Activated CD4-positive, alpha-beta T cell treated with anti-CD3 and anti-CD28 coated beads, Interleukin-2, amount 10 ng/mL, durations not matched to agents 7 days and 5 days (primary cell): ENCODE measurements at places on chromosomes 13 and 19. TPM values are rescaled to one million over a fixed set of nuclear protein-coding genes. Genes with fewer than 3 reads are reported as not detected.

SLAIN1 gene
- 31.5 TPM for total RNA-seq

GRCh38 chr13:44989941-44990340 lies 603 bp downstream of the GPALPP1 start:
- H3K4me1 ChIP-seq: peaks cover 48% of the 10 kb centered on the region
- peak overlapping the region; percentile 99 for H3K27ac ChIP-seq
- H3K27me3 ChIP-seq: no peaks in the 10 kb centered on the region

- DNase-seq: no peak
- H3K36me3 ChIP-seq: no peaks in the 10 kb centered on the region
- no peak overlapping the region for H3K27ac ChIP-seq
- no peaks in the 10 kb centered on the region for H3K27me3 ChIP-seq
- no peak overlapping the region for H3K4me3 ChIP-seq
- H3K4me1 ChIP-seq: no peaks in the 10 kb centered on the region
Observed at GRCh38 chr13:62627226-62627625, 1211.6 kb upstream of the PCDH20 start.

DNA sequence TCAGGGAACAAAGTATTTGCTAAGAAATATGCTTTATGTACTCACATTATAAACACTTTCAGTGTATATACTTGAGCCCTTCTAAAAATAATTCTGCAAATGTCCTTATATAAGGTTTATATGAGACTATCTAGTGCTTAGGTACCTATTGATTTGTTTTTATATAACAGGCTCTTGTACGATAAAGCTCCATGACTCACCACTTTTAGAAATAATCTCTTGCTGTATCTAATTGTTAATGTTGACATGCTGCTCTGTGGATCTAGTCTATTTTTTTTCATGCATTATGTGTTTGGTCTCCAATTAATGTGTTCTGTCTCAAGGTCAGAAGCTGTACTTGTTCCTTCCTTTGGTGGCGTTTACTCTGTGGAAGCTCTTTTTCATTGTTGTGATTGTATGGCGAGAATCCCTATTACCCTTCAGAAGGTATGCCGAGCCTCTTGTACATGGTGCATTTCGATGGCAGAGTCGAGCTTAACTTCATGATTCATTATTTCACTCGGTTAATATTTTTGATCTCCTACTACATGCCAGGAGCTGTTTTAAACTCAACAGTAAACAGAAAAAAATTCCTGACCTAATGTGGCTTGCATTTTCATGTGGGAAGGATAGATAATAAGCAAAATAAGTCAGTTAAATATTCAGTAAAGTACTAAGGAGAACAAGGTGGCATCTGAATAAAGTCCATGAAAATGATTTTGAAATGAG lies 361.6 kb downstream of the COG6 start:
- peaks cover 2% of the 10 kb centered on the region for H3K4me1 ChIP-seq
- no peak for DNase-seq
- no peak overlapping the region for H3K4me3 ChIP-seq
- H3K36me3 ChIP-seq: no peaks in the 10 kb centered on the region

DNA sequence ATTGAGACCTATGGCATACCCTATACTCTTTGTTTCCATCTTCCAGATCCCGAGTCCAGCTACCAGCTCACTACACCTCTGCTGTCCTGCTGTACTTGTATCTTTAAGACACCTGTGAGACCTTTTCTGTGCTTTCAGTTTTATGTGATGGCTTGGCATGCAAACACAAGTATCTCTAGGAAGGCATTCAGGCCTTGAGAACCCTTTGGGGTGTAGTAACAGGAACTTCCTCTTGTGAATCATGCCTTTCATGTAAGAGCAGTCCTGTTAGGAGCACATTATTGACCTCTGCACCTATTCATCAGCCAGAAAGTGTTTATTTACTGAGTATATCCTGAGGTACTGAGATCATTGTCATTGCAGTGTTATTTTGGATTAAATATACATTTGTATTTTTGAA lies 87.0 kb upstream of the HTR2A start:
- no peaks in the 10 kb centered on the region for H3K36me3 ChIP-seq
- no peak overlapping the region for H3K4me3 ChIP-seq
- no peak overlapping the region for H3K27ac ChIP-seq
- H3K27me3 ChIP-seq: peaks cover 9% of the 10 kb centered on the region
- DNase-seq: no peak
